ENCODE measurements at places on chromosomes 16 and 17.

DNA sequence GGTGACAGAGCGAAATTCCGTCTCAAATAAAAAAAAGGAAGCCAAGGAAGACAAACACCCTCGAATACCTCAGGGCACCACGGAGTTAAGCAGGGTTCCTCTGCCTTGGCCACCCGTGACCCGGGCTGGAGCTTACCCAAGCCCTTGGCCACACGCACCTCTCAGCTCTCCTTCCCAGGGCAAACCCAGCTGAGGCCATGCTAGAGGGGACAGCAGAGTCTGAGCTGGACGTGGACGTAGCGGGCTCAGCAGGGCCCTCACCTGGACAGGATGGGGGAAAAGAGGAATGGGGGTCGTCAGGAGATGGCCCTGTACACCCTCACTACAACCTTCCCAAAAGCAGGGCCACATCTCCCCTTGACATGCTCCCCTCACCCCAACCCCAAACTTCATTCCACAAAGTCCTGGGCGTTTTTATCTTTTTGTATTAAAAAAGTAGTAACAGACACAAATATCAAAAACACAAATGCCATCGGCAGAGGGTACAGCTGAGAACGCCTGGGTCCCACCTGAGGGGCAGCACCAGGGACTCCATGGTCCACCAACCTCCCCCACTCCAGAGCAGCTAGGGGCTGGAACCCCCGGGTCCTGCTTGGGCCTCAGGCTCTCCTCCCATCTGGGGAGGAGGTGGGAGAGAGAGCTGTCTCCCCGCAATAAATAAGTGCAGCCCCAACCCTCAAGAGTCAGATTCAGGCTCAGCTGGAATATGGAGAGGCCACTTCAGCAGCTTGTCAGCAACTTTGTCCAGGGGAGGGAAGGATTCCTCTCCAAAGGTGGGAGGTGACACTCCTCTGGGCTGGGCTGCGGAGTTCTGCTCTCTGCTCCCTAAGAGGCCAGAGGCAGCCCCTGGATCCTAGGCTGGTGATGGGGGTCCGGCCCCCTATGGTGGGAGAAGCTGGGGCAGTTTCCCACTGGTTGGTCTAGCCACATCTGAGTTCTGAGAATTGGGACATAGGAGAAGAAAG lies 11.9 kb downstream of the PER1 start:
- H3K27ac ChIP-seq = no peak overlapping the region
- H3K36me3 ChIP-seq = no peaks in the 10 kb centered on the region
- no peaks in the 10 kb centered on the region for H3K27me3 ChIP-seq
- no peak for DNase-seq
- no peak overlapping the region for H3K4me3 ChIP-seq

GRCh38 chr17:82235775-82236141 lies 6.9 kb downstream of the SLC16A3 start:
- peaks cover 57% of the 10 kb centered on the region for H3K4me1 ChIP-seq
- H3K27ac ChIP-seq = no peak overlapping the region
- no peaks in the 10 kb centered on the region for H3K27me3 ChIP-seq
- DNase-seq = no peak
- peaks cover 4% of the 10 kb centered on the region for H3K36me3 ChIP-seq

- no peaks in the 10 kb centered on the region for H3K4me1 ChIP-seq
- H3K36me3 ChIP-seq = peaks cover 23% of the 10 kb centered on the region
- H3K27ac ChIP-seq = no peak overlapping the region
- H3K27me3 ChIP-seq = no peaks in the 10 kb centered on the region
- no peak for DNase-seq
- H3K4me3 ChIP-seq = no peak overlapping the region
Measured at GRCh38 chr17:31226373-31226772, 70.7 kb downstream of the OMG start.

GRCh38 chr17:36675786-36676185 lies 74.4 kb downstream of the MRM1 start:
- no peak for DNase-seq
- H3K4me1 ChIP-seq = no peaks in the 10 kb centered on the region
- H3K36me3 ChIP-seq = no peaks in the 10 kb centered on the region
- H3K27me3 ChIP-seq = peaks cover 17% of the 10 kb centered on the region

- H3K4me3 ChIP-seq = no peak overlapping the region
- H3K4me1 ChIP-seq = no peaks in the 10 kb centered on the region
- no peaks in the 10 kb centered on the region for H3K27me3 ChIP-seq
- no peaks in the 10 kb centered on the region for H3K36me3 ChIP-seq
- H3K27ac ChIP-seq = no peak overlapping the region
- no peak for DNase-seq
Measured at GRCh38 chr17:2990396-2990795, 73.0 kb downstream of the OR1D5 start.

All from astrocyte (in vitro differentiated cells and primary cell).